ENCODE measurements at places on chromosomes 12 and 14.

- no peak for DNase-seq
These were observed 8.4 kb downstream of the HOXC8 start for GRCh38 chr12:54017027-54017788.

DNA sequence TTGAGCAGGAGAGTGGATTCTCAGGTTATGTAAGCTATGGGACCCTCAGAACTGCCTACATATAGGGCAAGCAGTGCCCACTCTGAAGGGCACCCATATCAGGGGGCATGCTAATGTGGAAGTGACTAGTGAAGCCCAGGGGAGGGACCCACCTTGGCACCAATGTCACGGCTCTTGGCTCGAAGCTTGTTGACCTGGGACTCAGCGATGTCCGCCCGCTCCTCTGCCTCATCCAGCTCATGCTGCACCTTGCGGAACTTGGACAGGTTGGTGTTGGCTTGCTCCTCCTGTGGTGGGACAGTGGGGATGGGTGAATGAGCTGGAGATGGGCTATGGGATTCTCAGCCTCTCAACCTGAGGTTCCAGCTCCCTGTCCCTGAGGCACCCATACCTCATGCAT lies 5.4 kb downstream of the CMTM5 start:
- DNase-seq, result no peak

DNA sequence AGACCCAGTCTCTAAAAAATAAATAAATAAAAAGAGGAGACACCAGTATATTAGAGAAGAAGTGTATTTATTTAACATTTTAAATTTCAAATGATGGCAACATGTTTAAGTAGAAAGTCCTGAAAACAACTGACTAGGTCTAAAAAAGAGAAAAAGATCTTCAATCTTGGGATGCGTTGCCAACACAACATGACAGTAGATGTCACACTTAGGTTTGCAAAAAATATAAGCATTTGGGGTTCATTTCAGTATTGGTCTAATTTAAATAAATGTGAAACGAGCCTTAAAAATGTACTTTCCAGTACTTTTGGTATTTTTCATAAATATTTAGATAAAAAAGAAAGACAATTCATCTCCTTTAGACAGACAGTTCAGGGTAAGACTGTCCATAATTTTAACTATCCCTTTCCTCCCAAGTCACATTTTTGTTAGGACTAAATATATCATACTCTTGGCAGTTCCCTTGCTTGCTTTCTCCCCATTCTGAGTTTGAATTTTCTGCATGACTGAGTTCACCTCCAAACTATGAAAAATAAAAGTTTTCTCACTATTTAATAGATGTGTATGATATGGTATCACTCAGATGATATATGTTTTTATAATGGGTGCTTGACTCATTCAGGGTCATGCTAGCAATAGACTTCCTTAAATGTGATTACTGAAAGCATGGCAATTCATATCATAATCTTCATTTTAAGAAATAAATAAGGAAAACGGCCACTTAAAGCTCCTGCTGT lies 4.3 kb downstream of the C14orf93 start:
- DNase-seq, result no peak

- no peak for DNase-seq
These were observed 7.6 kb upstream of the STK38L start for GRCh38 chr12:27236498-27236897.

- no peak for DNase-seq
These were observed 1.6 kb downstream of the DPF3 start for GRCh38 chr14:72892103-72892878.

DNA sequence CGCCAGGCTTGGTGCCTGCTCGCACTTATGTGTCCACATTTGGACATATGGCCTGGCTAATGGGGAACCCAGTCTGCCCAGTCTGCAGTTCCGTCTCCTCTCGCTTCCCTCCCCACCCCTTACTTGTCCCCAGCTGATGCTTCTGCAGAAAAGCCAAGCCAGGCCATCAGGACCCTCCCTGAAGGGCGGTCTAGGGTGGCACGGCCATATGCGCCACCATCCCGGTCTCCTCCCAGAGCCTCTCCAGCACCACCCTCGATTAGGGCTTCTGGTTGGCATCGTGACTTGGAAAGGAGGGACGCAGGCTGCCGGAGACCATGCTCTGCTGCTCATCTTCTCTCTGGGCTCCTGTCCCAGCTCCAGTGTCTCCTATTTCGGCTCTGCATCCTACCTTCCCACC lies 54.6 kb downstream of the CALM1 start:
- DNase-seq, result no peak

DNA sequence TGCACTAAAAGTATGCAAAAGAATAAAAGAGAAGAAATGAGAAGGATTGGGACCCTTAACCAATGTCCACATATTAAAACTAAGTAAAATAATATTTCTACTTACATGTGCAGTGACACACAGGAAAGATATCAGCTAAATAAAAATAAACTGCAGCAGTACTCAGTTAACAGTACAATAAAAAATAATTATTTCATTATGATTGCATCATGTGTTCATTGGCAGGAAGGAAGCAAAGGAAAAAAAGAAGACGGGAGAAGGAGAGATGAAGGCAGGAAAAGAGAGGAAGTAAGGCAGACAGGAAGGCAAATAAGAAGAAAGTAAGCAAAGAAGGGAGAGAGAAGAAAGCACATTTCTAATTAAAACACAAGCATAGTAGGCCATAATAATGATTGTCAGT lies 33.0 kb downstream of the RASSF9 start:
- no peak for DNase-seq

- no peak for DNase-seq
These were observed 107.7 kb upstream of the LRFN5 start for GRCh38 chr14:41498959-41499358.

GRCh38 chr14:105525861-105526775 lies at the start of gene TMEM121:
TMEM121 (plus strand) TSS chr14:105526583; CDS start chr14:105528835, 2,252 bp downstream.
- no peak for DNase-seq

DNA sequence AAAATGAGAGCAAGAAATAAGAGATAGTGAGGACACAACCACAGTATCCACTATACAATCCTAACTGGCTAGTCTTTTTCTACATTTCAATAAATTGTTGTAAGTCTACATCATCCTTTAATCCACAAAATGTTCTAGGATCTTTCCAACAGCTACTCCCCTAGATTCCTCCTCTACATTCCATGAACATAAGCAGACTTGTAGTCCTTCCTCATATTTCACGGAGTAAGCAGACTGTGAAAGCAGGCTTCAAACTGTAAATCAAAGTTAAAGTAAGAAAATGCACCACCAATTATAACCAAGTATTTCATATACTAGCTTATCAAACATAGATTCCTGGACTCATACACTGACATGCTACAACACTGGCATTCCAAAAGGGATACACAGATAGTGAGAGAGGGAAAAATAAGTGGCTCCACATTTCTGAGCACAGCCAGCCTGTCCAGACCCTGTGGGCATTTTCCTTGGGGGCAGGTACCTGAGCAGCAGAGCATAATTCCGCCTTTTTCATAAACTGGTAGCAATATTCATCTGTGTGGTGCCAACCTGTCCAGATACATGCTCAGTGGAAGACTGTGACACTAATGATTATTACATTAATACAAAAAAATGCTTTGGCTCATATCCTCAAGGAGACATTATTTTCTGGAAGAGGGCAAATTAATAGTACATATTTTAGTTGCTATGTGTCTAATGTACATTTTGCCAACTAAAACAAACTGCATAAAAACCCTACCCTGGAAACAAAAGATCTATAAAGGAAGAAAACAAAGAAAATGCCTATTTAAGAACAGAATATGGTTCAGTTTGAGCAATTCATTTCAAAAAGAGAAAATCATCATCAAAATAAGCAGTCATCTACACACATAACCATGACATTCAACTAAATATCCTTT lies 113.3 kb upstream of the FSCB start:
- no peak for DNase-seq

DNA sequence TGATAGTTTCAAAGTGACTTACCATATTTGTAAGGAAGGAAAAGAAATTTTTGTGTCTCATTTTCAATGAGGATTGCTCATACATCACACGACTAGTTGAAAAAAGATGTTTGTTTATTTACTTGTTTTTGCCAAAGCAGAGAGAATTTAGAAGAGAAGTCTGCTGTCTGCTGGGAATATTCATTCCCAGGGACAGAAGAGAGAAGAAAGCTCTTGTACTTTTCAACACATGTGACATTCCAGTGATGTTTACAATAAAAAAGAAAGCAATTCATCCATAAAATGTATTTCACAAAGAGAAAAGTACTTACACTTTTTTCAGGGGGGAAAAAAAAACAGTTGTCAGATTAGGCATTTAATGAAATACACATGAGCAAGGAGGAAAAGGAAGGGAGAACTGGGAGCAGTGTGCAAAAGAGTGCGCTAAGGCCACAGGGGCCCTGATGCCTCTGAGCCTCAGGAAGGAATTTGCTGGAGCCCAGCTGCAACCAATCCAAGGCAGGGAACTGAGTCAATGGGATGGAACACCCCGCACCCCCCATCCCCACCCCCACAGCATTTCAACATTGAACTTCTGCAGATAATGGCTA lies 115.0 kb downstream of the RPAP3 start:
- DNase-seq, result no peak

Measured in stimulated activated CD8-positive, alpha-beta memory T cell treated with anti-CD3 and anti-CD28 coated beads, Interleukin-4, amount 100 ng/mL, for 4 hours (primary cell).